ENCODE measurements at places on chromosomes 2 and 18.

DNA sequence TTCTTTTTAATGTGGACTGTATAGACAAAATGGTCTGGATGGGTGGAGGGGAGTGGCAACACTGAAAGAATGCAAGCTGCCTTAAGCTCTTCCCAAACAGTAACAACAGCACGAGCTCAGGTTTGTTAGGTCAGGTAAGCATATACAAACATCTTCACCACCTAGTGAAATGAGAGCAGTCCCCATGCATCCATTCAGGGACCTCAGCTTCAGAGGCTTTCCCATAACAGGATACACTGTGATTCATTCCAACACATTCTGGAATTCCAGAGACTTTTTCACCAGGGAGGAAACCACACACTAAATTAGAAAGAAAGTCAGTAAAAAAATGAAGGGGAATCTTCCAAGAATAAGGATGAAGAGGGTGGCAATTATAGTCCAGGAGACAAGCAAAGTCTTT lies 50.4 kb upstream of the BZW1 start:
- no peak for DNase-seq

GRCh38 chr18:46502444-46502843 lies 154.6 kb downstream of the LOXHD1 start:
- DNase-seq: no peak

DNA sequence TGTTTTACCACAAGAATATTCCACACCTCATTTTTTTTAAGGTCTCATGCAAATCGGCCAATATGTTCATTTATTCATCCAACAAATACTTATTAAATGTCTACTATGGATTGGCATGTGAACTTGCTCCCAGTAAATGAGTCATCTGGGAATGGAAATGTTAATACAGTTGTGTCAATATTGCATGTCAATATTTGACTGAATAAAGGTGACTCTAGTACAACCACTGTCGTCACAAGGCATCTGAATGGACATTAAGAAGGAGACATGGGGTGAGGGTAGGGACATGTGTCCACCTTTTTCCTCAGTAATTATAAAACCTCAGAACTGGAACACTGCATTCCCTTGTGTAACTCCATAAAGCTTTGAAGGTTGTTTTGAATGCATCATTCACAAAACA lies 365.4 kb downstream of the ADCYAP1 start:
- DNase-seq: no peak

- no peak for DNase-seq
These were observed 315.2 kb downstream of the TDRD15 start for GRCh38 chr2:21438949-21439348.

DNA sequence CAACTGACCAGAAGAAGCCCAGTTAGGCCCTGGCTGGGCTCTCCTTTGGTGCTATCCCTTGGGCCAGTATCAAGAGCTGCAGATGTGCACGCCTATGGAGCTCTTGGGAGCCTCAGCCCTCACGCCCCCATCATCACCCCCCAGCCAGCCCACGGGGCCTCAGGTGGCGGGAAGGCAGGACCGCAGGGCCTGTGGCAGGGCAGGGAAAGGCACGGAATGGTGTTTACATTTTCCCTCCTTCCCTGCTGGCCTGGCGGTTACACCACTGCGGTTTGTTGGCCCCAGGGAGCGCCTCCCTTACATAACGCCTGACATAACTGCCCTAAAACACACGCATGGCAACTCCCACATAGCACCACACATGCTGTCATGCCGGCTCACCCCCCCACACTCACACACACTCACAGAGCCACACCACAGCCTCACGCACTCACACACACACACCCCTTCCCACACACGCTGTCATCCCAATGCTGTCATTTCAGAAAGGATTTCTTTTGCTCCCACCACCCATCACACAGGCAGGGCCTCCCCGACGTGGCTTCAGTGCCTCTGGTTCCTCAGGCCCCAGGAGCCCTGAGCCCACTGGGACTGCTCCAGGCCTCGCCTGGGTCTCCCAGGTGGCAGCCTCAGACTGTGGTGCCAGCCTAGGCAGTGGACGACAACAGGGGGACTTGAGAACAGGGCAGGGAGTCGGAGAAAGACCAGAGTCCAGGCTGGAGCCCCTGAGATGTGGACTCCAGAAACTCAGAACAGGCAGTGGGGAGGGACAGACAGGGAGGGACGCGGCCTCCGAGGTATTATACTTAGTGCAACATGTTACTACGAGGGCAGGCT lies 15.7 kb downstream of the ZFP36L2 start:
- DNase-seq: no peak

- no peak for DNase-seq
These were observed 35.7 kb upstream of the ST3GAL5 start for GRCh38 chr2:85924522-85924921.

- no peak for DNase-seq
These were observed 3.9 kb upstream of the PKDCC start for GRCh38 chr2:42043789-42044394.

- no peak for DNase-seq
These were observed 327 bp downstream of the LTBP1 start for GRCh38 chr2:32947076-32947483.

All from CD4-positive, alpha-beta T cell treated with Interleukin-4 for 1 hour (primary cell).